Large intestine (tissue), 12 donors: ENCODE measurements at places on chromosomes 5 and 9.

DNA sequence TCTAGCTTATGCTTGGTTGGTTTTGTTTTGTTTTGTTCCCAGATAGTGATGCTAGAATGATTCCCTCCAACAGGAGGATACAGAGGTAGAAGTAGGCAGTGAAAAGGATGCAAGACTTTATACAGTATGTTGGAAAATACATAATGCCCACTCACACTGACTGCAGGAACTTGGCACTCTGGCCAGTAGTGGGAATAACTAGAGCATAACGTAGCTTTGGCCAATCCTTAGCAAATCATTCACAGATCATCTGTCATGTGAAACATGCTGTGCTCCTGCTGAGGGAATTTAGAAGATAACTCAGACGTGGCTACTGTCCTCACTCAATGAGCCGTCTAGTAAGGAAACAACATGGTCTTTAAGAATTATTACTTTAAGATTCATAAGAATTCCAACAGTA is 13.5 kb downstream of the CFAP90 start:
- H3K4me3 ChIP-seq = no peak overlapping the region
- H3K27ac ChIP-seq = no peak overlapping the region
- H3K4me1 ChIP-seq = no peaks in the 10 kb centered on the region
- no peaks in the 10 kb centered on the region for H3K36me3 ChIP-seq
- peak; percentile 21 for DNase-seq

- H3K27ac ChIP-seq = no peak overlapping the region
- H3K4me3 ChIP-seq = no peak overlapping the region
- no peaks in the 10 kb centered on the region for H3K36me3 ChIP-seq
Measured at GRCh38 chr5:39892708-39893107, 467.9 kb upstream of the DAB2 start.

DNA sequence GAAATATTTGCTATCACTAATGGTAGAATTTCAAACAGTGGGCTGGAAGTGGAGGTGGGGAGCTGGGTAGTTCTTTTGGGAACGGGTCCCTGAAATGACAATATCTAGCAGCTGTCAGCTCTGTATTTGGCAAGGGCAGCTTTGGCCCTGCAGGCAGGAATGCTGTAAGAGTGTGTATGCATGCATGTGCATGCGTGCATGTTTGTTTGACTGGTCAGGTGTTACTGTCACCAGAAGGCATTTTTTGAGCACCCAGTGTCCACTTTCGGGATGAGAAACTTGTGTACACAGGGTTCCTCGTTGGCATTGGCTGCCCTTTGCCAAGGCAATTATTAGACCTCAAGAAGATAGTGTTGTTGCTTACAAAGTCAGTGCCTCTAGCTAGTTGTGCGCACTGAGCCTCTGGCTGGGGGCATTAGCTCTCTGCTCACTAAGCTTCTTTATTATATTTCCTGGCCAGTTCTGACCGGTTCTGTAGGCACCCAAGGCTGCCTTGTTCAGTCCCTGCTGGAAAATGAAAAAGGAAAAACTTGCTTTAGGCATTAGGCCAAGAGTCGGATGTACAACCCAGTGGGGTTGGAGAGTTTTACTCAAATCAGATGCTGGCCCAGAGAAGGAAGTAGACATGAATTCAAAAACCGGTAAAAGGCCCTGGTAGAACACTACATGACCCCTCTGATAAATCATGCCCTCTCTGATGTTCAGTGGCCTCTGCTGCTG is 2.0 kb downstream of the CYFIP2 start:
- H3K36me3 ChIP-seq = no peaks in the 10 kb centered on the region
- no peak for DNase-seq
- peaks cover 8% of the 10 kb centered on the region for H3K27me3 ChIP-seq
- H3K4me1 ChIP-seq = peaks cover 9% of the 10 kb centered on the region
- H3K4me3 ChIP-seq = no peak overlapping the region

- DNase-seq = no peak
- no peaks in the 10 kb centered on the region for H3K36me3 ChIP-seq
- no peak overlapping the region for H3K4me3 ChIP-seq
- H3K4me1 ChIP-seq = peaks cover 2% of the 10 kb centered on the region
- H3K27me3 ChIP-seq = no peaks in the 10 kb centered on the region
Measured at GRCh38 chr5:68047035-68047434, 168.5 kb upstream of the PIK3R1 start.

DNA sequence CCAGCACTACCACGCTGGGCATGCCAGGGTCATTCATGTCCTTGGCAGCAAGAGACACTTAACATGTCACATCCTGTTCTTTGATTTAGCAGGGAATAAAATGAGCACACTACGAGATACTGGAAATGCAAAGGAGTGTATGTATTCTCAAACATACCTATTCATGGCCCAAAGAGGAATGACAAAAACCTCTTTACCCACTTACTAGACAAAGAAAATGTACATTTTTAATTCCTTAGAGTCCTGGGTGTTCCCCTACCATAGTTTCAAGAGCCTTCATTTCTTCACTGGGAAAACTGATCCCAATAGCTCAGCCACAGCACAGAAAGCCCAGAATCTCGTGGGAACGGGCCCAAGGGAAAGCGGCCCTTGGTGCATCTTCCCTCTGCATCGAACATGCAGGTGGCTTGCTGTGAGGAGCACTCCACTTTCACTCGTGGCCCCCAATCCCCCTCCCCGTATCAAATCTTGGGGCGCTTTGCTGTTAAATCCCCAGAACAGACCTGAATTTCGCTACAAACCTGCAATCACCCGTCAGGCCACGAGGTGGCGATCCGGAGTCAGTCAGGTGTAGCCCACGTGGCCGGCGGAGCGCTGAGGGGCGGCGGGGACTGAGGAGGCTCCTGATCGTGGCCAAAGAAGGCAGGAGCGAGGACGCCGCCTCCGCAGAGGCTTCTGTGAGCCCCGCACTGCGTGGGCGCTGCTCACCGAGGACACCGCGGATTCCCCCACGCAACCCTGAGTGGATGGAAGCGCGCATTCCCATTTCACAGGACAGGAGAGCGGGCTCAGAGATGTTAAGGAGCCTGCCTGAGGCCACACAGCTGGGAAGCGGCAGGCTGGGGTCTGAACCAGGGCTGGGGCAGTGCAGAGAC is 91.4 kb downstream of the LMX1B start:
- no peaks in the 10 kb centered on the region for H3K36me3 ChIP-seq
- DNase-seq = peak; percentile 62
- H3K27ac ChIP-seq = no peak overlapping the region
- peaks cover 4% of the 10 kb centered on the region for H3K4me1 ChIP-seq

GRCh38 chr9:73079326-73079725 is 72.3 kb upstream of the ANXA1 start:
- no peak overlapping the region for H3K4me3 ChIP-seq
- H3K27me3 ChIP-seq = no peaks in the 10 kb centered on the region
- no peaks in the 10 kb centered on the region for H3K4me1 ChIP-seq

DNA sequence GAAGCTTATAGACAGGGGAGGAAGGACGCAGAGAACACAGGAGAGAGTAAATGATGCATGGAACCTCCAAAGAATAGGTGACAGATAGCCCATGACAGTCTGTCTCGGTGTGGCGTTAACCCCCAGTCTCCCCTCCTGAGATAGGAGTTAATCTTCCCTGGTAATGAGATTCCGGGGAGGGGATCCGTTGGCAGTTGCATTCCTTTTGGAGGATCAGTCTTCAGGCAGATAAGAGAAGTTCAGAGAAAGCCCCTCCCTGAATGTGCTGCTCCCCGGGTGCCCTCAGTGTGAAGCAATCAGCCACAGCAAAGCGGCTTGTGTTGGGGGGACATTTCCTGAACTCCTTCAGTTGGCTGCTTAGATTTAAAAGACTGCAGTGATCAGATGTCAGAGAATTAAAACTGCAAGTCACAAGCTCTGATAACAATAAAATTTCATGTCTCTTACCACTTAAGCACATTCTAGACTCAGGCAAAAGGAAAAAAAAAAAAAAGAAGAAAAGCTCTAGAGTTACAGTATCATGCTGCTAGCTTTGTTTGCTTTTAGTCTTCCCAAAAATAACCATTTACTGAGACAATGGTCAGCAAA is 121.1 kb downstream of the EGFLAM start:
- H3K27me3 ChIP-seq = peaks cover 12% of the 10 kb centered on the region
- no peak for DNase-seq
- H3K36me3 ChIP-seq = no peaks in the 10 kb centered on the region
- H3K4me1 ChIP-seq = no peaks in the 10 kb centered on the region
- H3K27ac ChIP-seq = no peak overlapping the region

DNA sequence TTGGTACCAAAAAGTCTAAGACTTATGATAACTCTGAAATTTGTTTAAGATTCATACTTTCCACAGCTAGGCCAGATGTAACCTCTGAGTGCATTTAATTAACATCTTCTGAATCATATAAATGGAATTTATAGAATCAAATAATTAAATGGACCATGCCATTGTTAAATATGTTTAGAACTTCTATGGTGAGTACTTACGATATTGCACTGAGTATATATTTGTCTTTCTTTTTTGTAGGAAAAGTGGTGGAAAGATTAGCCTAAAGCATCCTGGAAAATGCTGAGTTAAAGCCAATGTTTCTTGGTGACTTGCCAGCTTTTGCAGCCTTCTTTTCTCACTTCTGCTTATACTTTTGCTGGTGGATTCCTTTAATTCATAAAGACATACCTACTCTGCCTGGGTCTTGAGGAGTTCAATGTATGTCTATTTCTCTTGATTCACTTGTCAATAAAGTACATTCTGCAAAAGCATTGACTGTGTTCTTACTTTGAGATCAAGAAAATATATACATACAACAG is 11.9 kb downstream of the SPINK6 start:
- DNase-seq = no peak
- no peaks in the 10 kb centered on the region for H3K4me1 ChIP-seq
- no peak overlapping the region for H3K4me3 ChIP-seq
- H3K27me3 ChIP-seq = no peaks in the 10 kb centered on the region
- no peak overlapping the region for H3K27ac ChIP-seq

- DNase-seq = peak; percentile 47
- no peaks in the 10 kb centered on the region for H3K27me3 ChIP-seq
- H3K4me1 ChIP-seq = peaks cover 3% of the 10 kb centered on the region
- H3K27ac ChIP-seq = peak overlapping the region; percentile 97
- H3K36me3 ChIP-seq = peaks cover 2% of the 10 kb centered on the region
- peak overlapping the region; percentile 99 for H3K4me3 ChIP-seq
Measured at GRCh38 chr5:80408484-80409366, 861 bp downstream of the ZFYVE16 start.

DNA sequence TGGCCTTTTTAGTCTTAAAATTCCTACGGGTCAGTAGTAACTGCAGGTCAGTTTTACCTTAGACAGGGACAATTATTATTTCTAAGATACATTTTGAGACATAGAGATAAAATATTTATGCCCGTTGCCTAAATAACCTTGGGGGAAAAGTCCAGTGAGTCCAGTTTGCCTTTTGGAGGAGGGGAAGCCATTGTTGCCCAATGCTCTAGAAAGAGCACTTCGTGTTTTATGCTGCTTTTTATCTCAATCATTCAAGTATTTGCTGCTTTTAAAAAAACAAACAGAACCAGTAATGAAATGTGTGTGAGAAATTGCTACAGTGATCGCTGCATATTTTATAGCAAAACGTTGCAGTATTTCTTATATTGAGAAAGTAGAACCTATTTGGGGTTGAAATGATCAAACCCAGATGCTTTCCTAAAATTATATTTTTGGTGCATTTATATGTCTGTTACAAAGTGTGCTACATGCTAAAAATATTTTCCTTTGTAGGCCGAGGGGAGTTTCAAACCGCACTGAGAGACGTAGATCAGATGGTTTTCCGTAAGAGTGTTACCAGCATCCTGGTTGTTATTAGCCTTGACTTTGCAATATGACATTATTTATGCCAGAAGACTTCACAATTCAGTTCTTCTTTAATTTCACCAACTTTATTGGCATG is 266.8 kb downstream of the AOPEP start:
- no peak overlapping the region for H3K4me3 ChIP-seq
- H3K36me3 ChIP-seq = no peaks in the 10 kb centered on the region
- H3K27ac ChIP-seq = no peak overlapping the region
- DNase-seq = no peak
- H3K27me3 ChIP-seq = no peaks in the 10 kb centered on the region

- no peaks in the 10 kb centered on the region for H3K27me3 ChIP-seq
- no peak overlapping the region for H3K4me3 ChIP-seq
- no peaks in the 10 kb centered on the region for H3K4me1 ChIP-seq
- H3K27ac ChIP-seq = no peak overlapping the region
- no peak for DNase-seq
- H3K36me3 ChIP-seq = peaks cover 65% of the 10 kb centered on the region
Measured at GRCh38 chr9:35395706-35396101, 94.2 kb upstream of the RUSC2 start.

DNA sequence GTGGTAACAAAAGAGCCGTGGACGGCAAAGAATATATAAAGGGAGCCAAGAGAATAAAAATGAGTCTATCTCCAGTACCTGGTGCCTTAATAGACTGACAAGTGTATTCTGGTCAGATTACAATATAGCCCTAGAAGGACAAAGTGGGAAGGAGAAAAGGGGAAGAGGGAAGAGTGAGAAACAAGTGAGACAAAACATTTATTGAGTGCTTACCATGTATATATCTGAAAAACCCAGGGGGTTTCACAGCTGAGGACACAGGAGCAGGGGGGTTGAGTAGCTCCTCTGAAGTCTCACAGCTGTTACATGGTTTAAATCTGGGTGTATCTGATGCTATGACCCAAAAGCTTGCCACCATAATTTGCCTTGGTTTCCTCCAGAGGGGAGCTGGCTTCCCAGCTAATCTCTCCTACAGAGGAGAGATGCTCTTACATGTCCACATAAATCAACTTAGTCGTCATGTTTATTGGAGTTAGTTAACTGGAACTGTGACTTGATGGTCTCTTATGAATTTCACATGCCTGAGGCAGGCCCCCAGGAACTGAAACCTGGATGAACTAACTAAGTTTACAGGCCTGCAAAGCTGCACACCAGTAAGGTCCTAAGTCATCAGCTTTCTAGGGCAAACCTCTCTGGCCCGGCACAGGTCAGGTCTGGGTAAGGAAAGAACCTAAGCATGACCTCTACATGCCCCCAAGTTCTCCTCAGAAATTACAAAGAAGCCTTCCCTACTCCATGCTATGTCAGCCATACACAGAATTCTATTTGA is 15.5 kb downstream of the SIL1 start:
- peaks cover 17% of the 10 kb centered on the region for H3K4me1 ChIP-seq
- no peak overlapping the region for H3K27ac ChIP-seq
- no peak for DNase-seq
- no peak overlapping the region for H3K4me3 ChIP-seq
- H3K36me3 ChIP-seq = no peaks in the 10 kb centered on the region

GRCh38 chr9:93677641-93678136 is 101.3 kb downstream of the PHF2 start:
- H3K4me3 ChIP-seq = no peak overlapping the region
- peaks cover 2% of the 10 kb centered on the region for H3K27me3 ChIP-seq

DNA sequence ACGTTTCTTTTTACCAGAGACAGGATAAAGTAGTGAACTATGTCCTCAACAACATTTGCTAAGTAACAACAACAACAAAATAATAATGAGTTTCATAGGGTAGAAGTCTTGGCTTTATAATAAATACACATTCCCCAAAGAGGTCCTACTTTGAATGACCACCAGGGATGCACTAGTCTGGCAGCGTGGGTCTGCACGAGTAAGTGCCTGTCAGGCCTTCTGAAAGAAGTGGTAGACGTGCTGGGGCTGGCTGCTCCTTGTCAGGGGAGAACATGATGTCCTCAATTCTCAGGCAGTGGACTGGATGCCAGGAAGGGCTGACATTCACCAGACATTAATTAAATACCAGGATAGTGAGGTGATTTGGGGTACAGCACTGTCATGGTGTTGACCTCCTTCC is 331.1 kb downstream of the TMEM38B start:
- H3K4me1 ChIP-seq = no peaks in the 10 kb centered on the region
- no peak for DNase-seq
- H3K27ac ChIP-seq = no peak overlapping the region
- no peaks in the 10 kb centered on the region for H3K27me3 ChIP-seq
- H3K36me3 ChIP-seq = no peaks in the 10 kb centered on the region
